ENCODE measurements at places on chromosomes 6 and 20. TPM values are rescaled to one million over a fixed set of nuclear protein-coding genes. Genes with fewer than 3 reads are reported as not detected.
A peak's percentile ranks its signal among the peaks of the same experiment; 100 is the strongest.

Gene SAMD3
- 0.33 TPM for total RNA-seq

DNA sequence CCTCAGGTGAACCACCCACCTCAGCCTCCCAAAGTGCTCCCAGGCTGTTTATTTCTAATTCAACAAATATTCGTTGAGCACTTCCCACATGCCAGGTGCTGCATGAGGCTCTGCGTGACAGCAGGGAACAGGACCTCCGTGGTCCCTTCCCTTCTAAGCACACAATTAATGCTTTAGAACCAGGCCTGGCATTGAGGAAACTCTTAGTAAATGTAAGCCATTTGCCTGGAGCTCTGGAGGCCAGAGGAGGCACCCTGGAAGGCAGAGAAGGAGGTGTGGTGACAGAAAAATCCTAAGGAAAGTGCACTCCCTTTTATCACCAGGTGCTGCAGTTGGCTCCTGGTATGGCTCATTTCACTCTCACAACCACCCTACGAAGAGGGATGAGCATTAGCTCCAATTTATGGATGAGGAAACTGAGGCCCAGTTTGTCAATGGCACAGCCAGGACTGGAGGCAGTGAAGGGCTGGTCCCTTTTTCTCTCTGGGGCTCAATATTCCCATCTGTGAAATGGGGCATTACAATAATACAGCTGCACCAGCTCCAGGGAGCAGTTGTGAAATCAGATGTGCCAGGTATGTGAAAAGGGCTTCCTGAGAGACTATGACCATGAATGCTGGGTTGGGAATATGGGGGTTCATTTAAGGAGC, 8.1 kb upstream of the ID1 start:
- H3K27me3 ChIP-seq, result no peaks in the 10 kb centered on the region
- no peaks in the 10 kb centered on the region for H3K36me3 ChIP-seq
- no peak overlapping the region for H3K4me3 ChIP-seq
- no peak for DNase-seq

Gene IPCEF1
- 6.7 TPM for total RNA-seq

DNA sequence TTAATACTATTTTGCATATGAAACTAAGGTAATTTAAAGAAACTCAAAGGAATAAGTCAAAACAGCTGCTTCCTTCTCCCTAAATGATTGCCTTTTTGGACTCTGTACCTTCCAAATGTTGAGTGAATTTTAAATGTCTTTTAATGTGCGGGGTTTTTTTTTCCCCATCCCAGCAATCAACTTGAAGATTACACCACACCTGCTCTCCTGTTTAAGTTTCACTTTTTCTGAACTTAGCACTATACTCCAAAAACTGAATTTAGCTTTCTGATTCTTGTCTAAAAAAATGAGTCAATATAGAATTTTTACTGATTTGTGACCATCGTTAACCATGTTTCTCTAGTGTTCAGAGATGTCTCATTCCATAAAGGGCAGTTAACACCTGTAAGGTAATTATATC, 220.8 kb upstream of the THEMIS start:
- H3K4me1 ChIP-seq, result no peaks in the 10 kb centered on the region
- H3K36me3 ChIP-seq, result no peaks in the 10 kb centered on the region
- H3K27me3 ChIP-seq, result no peaks in the 10 kb centered on the region
- DNase-seq, result no peak

DNA sequence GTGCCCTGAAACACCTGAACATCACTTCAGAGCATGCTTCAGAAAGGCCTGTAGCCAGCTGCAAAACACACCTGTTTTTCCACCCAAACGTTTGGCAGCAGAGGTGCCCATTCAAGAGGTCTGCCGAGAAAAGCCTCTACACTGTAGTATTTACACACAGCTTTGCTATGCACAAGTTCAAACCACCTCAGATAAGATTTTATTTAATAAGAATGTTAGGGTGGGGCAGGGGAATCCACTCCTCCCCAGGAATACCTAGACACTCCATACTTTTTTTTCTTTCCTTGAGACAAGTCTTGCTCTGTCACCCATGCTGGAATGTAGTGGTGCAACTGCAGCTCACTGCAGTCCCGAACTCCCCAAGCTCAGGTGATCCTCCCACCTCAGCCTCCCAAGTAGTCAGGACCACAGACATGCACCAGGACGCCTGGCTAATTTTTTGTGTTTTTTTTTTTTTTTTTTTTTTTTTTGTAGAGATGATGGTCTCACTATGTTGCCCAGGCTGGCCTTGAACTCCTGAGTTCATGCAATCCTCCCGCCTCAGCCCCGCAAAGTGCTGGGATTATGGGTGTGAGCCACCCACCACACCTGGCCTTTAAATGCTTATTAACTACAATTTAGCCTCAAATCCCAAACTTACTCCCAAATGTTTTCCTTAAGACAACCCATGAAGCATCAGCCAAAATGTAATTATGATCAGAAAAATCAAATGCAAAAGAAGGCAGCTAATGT, 9.7 kb downstream of the MRPL14 start:
- H3K4me1 ChIP-seq, result peaks cover 7% of the 10 kb centered on the region
- DNase-seq, result no peak
- peak overlapping the region; percentile 80 for H3K27ac ChIP-seq
- no peaks in the 10 kb centered on the region for H3K27me3 ChIP-seq
- H3K36me3 ChIP-seq, result peaks cover 4% of the 10 kb centered on the region
- H3K4me3 ChIP-seq, result no peak overlapping the region

- H3K36me3 ChIP-seq, result no peaks in the 10 kb centered on the region
- no peaks in the 10 kb centered on the region for H3K4me1 ChIP-seq
- peak overlapping the region; percentile 74 for H3K4me3 ChIP-seq
- DNase-seq, result no peak
- no peaks in the 10 kb centered on the region for H3K27me3 ChIP-seq
Measured at GRCh38 chr6:26172608-26172968, 85.4 kb downstream of the HFE start.

Gene DHX16
- 35.3 TPM for total RNA-seq
